Fibroblast of the aortic adventitia (primary cell): ENCODE measurements at places on chromosomes 6 and 20. TPM values are rescaled to one million over a fixed set of nuclear protein-coding genes. Genes with fewer than 3 reads are reported as not detected.

The SYNE1 gene
- 133 and 193 TPM in 2 replicates for total RNA-seq

The CRISP3 gene
- total RNA-seq, result not detected in 2 replicates

The TSPO2 gene
- not detected in 2 replicates for total RNA-seq

The LAMA5 gene
- 5.6 and 11.1 TPM in 2 replicates for total RNA-seq

The BTBD3 gene
- 23.6 and 96.2 TPM in 2 replicates for total RNA-seq

The POPDC3 gene
- total RNA-seq, result 7.5 and 33.7 TPM in 2 replicates

The FGD2 gene
- not detected in 2 replicates for total RNA-seq

The HMGCLL1 gene
- not detected in 2 replicates for total RNA-seq

The SS18L1 gene
- 5.7 and 8.9 TPM in 2 replicates for total RNA-seq

The OR2B6 gene
- total RNA-seq, result not detected in 2 replicates

The ISM1 gene
- total RNA-seq, result 1.1 TPM in 1 of 2 replicates, not detected in the other

The FAM162B gene
- 1.6 TPM in 1 of 2 replicates, not detected in the other for total RNA-seq

The ADGRF4 gene
- total RNA-seq, result 0.82 and 2.7 TPM in 2 replicates

DNA sequence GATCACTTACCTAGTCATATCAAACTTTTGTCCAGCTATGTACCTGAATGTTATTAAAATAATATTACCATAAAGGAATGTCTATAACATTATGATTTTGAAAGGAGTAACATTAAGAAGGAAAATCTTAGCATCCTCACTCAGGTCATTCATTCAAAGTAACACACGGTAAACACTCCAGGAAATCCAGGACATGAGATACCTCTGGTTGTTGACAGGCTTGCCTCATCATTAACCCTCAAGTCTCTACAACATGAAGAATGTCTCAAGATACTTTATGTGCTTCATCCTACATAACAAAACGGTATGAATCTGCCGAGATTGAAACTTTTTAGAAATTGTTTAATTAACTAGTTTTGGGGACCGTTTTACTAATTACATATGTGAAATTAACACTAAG is 690 bp upstream of the FILIP1 start:
- DNase-seq, result no peak

DNA sequence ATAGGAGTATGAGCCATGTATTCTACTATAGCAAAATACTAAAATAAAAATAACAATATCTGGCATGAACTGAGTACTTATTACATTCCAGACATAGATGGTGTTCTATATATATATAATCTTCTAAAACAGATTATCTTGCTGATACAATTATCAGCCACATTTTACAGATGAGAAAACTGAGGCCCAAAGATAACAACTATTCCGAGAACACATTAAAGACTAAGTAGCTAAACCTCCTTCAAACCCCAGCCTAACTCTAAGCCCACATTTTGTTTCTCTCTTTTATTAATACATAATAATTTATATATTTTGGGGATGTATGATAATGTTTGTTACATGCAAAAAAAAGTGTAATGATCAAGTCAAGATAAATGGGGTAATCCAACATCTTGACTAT is 98.7 kb upstream of the RUNX2 start:
- no peak for DNase-seq

- DNase-seq, result no peak
These were observed 204.1 kb upstream of the KCNQ5 start for GRCh38 chr6:72417759-72418158.

GRCh38 chr6:81906041-81906440 is 153.6 kb upstream of the TENT5A start:
- no peak for DNase-seq

GRCh38 chr20:37419307-37419706 is 73.4 kb downstream of the SRC start:
- DNase-seq, result no peak

GRCh38 chr6:17628873-17629272 is 28.8 kb downstream of the FAM8A1 start:
- no peak for DNase-seq

- DNase-seq, result no peak
These were observed 68.6 kb downstream of the ESR1 start for GRCh38 chr6:151876122-151876521.

DNA sequence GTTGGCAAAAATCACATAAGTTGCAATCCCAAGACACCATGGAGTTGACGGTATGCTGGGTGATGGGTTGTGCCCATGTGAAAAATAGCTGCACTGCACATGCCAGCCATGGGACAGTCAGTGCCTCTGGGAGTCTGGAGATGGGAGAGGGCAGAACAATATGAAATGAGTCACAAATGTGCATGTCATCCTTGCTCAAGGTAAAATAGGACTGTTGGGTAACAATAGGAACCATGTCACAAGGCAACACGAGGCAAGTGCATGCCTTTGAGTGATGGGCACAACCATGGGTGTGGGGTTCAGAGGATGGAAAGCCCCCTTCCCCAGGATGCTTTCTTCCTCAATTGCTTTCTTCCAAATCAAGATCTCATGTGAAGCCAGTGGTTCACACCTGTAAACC is 70.5 kb upstream of the PIM1 start:
- no peak for DNase-seq

DNA sequence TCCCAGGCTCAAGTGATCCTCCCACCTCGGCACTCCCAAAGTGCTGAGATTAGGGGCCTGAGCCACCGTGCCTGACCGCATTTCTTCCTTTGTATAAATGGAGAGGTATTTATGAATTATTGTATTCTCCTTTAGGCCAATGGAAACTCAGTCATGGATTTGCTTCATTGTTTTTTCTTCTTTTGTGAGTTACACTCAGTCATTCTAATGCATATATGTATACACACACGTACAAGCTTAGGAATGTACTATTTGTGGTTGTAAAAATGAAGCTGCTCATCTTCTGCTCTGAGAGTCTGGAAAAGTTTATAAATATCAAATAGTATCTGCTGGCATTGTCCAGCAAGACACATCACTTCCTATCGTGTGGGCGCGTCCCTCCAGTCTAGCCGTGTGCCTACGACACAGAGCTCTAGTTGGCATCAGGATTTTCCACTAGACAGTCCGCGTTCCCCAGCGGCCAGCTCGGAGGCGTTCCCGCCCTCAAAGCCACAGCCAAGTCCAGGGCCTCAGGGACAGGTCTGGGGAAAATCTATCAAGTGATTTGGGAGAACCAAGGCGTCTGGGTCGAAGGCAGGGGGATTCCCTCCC is 215.2 kb downstream of the NFATC2 start:
- peak; percentile 74 for DNase-seq

GRCh38 chr6:152975204-152975915 is 7.5 kb downstream of the FBXO5 start:
- DNase-seq, result no peak

DNA sequence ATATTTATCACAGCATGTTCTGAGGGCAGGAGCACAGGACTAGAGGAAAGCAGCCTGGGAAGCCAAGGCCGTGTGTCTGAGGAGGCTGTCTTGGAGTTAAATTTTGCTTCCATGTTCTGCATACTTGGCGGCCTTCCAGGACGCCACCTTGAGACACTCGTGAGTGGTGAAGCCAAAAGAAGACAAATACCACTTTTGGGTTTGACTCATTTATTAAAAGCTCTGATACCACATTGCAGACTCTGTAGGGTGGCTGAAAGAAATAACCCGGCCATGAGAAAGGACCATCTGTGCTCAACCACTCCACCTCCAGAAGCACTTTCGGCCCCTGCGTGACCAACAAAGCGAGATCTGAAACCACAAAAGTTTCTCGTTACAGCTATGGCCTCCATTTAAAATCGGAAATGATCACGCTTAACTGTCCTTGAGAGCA is 120.0 kb downstream of the TMEM242 start:
- DNase-seq, result no peak

DNA sequence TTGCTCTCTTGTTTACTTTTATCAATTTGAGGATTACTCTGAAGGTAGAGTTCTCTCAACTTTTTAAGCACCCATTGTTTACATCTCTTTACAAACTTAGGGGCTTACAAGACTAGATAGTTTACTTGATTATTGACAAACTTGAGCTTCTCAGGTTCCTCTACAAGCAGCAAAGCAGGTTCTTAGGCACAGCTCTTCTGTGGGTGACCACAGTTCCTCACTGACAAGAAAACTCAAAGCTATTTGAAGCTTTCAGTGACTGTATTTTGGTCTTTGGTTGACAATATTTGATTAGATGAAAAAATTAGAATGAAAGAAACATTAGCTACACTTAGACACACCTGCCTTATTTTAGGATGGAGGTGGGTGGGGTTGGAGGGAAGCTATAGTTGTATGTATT is 327.3 kb upstream of the RUNX2 start:
- no peak for DNase-seq

DNA sequence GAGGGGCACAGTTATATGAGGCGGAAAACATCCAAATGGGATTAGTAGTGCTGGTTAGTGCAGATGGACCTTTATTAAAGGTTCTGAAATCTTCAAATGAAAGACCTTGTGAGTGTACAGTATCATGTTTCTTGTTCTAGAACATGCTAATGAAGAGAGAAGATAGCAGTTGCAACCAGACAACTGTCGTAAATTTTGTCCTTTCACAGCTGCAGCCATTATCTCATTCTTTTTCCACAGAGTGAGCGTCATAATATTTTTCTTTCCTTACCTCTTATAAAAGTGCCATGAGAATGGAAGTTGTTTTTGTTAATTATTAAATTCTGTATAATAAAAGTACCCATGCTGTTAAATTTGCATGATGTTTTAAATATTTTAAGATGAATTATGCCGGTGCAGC is 4.4 kb upstream of the C6orf163 start:
- DNase-seq, result no peak

- no peak for DNase-seq
These were observed 191.9 kb upstream of the SLC35B3 start for GRCh38 chr6:8627085-8627861.

DNA sequence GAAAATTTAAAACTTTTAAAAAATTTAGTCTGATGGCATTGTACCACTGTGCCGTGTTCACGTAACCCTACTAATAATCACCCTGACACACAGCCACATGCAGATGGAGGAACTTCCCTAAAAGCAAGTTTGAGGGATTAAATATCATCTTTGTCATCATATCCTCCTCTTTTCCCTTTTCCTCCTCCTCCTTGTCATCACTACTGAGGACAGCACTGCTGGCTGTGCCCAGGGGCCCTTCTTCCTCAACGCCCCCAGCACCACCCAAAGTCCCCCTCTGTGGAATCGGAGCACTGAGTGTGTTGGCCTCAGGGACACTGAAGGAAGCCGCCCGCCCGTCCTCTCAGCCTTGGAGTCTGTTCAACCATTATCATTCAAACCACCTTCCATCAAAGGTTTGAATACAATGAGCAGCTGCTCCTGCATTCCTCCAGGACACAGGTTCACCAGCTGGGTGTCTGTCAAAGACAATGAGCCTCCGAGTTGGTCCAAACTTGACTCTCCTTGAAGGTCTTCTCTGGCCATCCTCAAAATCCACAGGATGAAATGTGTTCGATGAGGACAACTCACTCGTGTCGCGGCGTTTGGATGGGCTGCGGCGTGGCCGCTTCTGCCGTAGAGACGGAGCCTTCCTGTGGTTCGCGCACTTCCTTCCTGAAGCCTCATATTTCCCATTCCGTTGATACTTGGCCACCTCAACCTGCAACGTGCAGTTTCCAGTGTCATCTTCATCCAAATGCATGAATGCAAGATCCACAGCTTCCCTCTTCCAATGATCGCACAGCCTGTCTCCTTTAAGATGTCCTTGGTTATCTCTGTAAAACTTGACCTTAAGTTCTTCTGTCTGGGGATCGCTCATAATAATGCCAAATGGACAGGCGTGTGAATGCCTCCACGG is 23.3 kb downstream of the NQO2 start:
- DNase-seq, result peak; percentile 12

DNA sequence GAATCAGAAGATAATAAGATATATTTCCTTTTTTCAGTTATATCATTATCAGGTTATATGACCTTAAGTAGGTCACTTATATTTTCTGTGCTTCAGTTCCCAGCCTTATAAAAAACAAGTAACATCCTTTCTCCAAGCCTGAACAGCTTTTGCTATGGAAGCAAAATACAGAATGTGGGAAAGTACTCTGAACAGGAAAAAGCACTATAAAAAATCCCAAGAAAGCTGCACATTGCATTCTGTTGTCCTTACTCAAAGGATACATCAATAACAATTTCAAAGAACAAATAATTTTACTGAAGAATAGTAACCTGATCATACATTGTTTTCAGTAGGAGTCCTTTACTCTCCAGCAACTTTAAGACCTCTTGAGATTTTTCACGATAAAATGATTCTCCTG is 56.4 kb downstream of the SLC35A1 start:
- DNase-seq, result no peak

DNA sequence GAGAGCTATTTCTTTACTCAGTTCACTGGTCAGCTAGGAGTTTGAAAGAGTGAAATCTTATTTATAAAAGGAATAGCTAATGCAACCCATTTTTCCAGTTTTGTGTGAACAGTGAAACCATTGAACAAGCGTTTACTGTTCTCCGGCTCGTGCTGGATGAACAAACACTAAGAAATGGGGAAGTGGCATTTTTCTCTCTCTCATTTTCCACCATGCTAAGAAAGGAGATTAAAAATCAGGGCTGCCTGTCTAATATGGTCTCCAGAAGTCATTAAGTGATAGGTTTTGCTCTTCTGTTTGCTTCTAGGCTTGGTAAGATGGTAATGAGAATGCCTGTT is 774 bp upstream of the SFT2D1 start:
- DNase-seq, result no peak

DNA sequence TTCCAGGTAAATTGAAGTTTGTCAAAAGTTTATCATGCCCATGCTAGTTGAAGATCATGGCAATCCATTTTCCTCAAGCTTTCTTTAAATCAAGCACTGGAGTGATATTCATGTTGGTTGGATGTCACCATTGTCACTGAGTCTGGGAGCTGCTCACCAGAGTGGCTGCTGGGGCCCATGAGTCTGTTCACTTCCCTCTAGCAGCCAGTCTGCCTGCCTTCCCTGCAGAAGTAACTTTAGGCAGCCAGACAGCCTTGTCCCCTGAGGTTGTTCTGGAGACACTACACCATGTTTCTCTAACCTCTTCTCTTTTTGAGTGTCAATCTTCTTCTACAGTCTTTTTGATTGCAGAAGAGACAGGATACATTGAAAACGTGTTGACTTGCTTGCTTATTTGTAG is 5.5 kb downstream of the SIRT5 start:
- no peak for DNase-seq

- DNase-seq, result peak; percentile 70
These were observed 180.4 kb upstream of the FOXQ1 start for GRCh38 chr6:1131285-1132079.

- no peak for DNase-seq
These were observed 113.8 kb upstream of the ARMC2 start for GRCh38 chr6:108734271-108734922.

DNA sequence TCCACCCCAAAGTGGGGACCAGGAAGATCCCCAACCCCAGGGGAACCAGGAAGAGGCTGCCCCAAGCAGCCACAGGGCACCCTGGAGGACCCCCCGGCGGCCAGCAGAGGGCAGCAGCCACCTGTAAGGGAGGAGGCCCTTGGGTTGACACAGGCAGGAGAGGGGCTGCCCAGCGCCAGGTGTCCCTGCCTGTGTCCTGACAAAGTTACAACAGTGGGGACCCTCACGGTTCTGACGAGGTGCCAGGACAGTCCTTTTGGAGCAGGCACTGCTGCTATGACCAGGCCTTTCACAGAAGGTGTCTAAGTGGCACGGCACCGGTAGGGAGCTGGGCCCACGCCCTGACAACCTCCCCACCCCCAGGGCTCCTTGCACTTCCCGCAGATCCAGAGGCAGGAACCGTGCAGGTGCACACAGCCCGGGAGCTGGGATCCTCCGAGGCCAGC is 176.7 kb downstream of the BMP7 start:
- DNase-seq, result peak; percentile 16
